Thyroid gland (tissue), 4 donors: ENCODE measurements at places on chromosomes 2 and 18. TPM values are rescaled to one million over a fixed set of nuclear protein-coding genes. Genes with fewer than 3 reads are reported as not detected.

MFF gene
- 94.5 TPM for total RNA-seq

LRRTM4 gene
- not detected for total RNA-seq

TACR1 gene
- total RNA-seq, result 2.7 TPM

IRS1 gene
- total RNA-seq, result 96.4 TPM

APOB gene
- total RNA-seq, result 0.13 TPM

CCDC141 gene
- total RNA-seq, result 4.3 TPM
